ENCODE measurements at places on chromosomes 11 and 22.
A peak's percentile ranks its signal among the peaks of the same experiment; 100 is the strongest.

- DNase-seq: no peak
These were observed 777 bp downstream of the TBX10 start for GRCh38 chr11:67638535-67639437.

DNA sequence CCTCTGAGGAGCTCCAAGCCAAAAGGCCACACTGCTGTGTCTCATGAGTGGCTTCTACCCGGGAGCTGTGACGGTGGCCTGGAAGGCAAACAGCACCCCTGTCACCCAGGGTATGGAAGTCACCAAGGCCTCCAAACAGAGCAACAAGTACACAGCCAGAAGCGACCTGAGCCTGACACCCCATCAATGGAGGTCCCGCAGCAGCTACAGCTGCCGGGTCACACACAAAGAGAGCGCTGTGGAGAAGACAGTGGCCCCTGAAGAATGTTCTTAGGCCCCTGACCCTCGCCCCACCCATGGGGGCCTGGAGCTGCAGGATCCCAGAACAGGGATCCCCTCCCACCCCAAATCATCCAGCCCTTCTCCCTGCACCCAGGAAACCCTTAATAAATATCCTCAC, 4.9 kb downstream of the RFPL2 start:
- DNase-seq: no peak

DNA sequence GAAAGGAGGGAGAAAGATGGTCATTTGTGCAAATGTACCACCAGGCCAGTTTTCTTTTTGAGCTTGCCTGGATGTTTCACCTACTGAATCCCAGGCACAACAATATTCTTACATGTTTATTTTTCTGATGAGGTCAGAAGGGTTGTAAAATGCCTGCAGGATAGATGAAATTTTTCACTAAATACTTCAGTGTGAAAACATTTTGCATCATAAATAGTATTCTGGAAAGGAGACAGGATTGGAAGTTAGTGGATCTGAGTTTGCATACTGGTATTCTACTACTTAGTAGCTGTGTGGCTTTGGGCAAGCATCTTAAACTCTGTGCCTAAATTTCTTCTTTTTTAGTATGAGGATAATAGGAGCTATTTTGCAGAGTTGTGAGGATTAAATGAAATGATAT, 24.8 kb downstream of the RNF169 start:
- DNase-seq: peak; percentile 10

DNA sequence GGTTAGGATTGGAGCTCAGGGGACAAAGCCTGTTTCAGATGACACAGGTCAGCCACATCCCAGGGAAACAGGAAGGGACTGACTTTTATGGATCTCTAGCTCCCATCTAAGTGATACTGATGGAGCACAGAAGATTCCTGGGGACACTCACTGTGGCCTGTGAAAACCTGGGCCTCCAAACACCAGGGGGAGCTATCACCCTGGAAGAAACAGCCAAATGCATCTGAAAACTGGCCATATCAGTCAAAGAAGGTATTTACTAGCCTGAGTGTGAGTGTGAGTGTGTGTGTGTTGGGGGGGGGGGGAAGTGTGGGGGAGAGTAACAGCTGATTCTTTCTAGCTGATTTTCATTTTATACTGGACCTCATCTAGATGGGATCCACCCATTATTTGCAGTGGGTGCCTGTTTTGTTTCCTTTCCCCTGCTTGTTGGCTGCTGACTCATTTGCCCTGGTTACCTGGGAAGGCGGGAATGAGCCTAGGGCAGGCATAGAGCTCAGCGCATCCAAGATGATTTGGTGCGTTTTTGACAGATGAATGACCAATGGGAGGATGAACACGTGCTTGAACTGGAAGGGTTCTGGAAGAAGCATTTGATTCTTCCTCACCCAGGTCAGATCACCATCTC, 284.0 kb downstream of the KIRREL3 start:
- DNase-seq: peak; percentile 42

DNA sequence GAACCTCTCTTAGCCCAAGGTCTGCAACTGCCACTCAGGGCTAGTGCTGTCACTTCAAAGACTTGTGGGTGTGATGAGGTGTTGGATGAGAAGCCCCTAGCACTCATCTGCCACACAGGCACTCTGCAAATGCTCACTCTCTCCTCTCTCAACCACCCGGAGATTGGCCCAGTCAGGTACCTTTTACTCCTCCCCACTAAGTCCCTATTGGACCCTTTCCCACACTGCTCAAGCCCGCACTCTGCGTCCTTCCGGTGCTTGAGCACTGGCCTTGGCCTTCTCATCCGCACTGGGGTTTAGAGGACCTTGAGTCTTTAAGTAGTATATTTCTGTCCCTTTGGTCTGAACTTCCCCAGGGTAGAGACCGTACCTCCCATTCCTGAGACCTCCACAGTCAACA, 308.0 kb downstream of the NXPE2 start:
- no peak for DNase-seq

DNA sequence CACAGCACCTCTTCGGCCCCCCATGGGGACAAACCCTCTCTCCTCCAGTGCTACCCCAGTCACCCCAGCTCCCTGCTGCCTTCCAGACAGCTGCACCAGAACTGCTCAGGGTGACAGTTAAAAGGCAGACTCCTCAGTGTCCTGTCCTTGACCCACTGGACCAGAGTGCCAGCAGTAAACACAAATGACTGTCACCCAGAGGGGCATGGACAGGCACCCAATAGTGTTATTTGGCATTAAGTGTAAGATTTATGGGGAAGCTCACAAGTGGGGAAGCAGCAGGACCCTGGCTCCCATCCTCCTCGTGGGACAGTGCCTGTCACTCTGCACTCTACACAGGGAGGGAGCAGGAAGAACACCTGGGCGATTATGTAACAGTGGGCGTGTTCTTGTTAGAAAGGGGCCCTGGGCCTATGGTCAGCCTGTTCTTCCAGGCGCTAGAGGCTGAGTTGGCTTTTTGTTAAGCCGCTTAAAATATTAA, 5.0 kb downstream of the RPS19BP1 start:
- DNase-seq: no peak

DNA sequence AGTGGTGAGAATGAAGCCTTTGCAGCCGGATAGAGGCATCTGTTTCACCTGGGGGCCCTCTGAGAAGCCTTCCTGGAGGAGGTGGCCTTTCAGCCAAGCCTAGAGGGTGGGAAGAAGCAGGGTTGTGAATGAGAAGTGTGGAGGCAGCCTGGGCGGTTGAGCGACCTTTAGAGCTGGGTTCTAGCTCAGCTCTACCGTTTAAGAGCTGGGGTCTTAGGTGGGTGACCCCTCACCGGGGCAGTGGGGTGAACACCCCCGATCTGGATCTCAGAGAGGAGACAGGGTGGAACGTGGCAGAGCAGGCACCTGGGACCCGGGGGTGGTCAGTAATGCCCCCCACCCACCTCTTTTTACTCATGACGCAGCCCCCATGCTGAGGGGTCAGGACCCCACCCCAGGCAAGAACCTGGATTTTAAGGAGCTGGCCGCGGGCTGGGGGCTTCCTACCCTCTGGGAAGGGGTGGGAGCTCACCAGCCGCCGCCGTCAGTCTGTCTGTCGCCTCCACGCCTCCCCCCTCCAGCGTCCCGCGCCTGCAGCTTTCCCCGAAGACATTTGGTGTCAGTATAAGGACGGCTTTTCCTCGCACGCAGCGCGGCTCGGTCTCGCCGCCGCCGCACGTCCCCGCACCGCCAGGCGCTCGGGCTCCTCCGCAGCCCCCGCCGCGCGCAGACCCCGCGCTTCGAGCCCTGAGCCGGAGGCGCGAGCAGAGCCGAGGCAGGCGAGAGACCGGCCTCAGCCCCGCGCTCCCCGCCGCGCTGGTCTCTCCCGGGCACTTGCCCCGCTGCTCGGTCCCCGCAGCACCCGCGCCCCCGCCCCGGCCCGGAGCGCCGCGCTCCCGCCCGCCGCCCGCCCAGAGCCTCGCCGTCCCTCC, 13.3 kb upstream of the CACNA1I start:
- no peak for DNase-seq

DNA sequence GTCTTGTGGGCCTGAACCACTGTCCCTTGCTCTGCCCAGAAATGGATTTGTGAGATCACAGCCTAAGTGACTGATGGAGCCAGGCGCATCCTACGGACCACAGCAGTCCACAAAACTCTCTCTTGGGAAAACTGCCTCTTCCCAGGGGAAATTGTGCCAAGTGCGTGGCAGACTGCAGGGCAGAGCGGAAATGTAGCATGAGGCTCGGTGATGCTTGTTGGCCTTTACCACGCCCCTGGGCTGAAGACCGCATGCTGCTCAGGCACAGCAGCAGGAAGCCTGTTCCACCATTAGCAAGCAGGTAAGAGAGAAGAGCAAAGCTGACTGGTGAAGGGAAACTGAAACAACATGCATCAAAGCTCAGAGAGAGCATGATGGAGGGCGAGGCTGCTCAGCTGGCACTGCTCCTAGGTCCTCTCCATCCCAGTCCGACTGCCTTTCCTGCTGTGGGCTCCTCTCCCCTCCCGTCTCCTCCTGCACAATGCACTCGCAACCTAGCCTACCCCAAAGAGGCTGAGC, 26.5 kb upstream of the SCARF2 start:
- DNase-seq: no peak

DNA sequence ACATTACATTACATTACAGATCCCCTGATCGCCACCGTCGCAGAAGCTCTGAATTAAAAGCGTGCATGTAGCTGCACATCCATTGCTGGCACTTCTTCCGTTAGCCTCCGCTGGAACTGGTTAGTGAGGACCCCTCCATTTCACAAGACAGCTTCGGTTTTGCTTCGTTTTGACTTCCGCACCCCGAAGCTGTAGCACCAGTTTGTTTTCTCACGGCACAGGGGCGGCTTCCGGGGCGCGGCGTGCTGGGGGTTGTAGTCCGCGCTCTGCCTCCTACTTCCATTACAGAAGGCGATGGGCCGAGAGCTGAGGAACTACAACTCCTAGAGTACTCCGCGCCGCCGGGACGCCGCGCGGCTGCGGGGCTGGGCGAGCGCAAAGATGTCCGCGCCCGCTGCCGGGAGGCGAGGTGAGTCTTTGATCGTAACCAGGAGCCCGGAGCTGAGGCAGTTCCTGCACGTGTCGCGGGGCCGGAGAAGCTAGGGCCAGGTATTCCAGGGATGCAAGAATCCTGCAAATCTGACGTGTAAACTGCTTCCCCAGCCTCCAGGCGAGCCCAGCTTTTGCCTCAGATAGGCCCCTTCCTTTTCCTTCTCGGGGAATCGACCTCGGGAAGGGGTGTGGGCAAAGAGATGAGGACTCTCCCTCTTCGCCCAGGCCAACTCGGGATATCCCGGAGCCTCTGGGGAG, at the start of gene PEX26:
PEX26 (plus strand) TSS at position 352 of the 690 bp plus-strand sequence. CDS start 387 bp downstream, outside the sequence.
- DNase-seq: peak; percentile 96

DNA sequence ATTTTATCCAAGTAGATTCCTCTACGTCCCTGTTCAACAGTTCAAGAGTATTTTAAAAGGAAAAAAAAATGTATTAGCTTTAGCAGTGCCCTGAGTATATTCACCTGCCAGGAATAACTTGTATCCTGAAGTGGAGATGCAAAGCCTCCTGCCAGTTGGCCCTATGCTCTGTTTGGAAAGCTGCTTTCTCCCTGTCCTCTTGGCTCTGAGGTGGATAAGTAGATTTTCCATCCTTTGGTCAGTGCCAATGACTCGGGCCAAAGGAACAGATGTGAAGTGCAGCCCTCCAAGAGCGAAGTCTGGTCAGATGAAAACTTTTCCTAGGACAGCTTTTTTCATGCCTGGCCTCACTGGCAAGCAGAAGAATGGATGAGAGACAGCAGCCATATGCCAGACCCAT, 839.9 kb upstream of the TENM4 start:
- DNase-seq: no peak

DNA sequence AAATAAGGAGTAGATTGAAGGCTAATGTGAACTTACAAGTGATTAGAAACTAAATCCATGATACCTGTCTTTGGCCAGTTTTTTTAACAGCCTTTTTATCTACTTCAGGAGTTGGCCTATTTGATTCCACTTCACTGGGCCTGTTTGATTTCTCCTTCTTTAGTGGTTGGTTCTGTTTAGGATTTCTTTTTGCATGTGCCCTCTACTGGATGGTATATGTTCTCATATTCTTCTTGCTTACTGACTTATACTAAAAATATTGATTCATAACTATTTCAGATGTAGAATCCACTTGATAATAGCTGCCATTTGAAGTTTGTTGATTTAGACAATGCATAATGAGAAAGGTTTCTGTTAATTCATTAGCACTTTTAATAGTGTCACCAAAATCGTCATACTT, 53.9 kb downstream of the USP47 start:
- no peak for DNase-seq

GRCh38 chr11:14364322-14364721, 5.3 kb upstream of the RRAS2 start:
- peak; percentile 85 for DNase-seq

GRCh38 chr11:91686281-91686680, 538.3 kb upstream of the FAT3 start:
- DNase-seq: no peak

- no peak for DNase-seq
These were observed 508.8 kb downstream of the MN1 start for GRCh38 chr22:27292542-27293299.

GRCh38 chr22:32643246-32643645, 158.3 kb upstream of the TIMP3 start:
- no peak for DNase-seq

GRCh38 chr11:128848815-128849455, 18.2 kb downstream of the KCNJ1 start:
- peak; percentile 22 for DNase-seq

- no peak for DNase-seq
These were observed 34.3 kb upstream of the CSTF3 start for GRCh38 chr11:33195462-33196173.

GRCh38 chr11:27694992-27695391, 5.3 kb downstream of the BDNF start:
- DNase-seq: peak; percentile 62

DNA sequence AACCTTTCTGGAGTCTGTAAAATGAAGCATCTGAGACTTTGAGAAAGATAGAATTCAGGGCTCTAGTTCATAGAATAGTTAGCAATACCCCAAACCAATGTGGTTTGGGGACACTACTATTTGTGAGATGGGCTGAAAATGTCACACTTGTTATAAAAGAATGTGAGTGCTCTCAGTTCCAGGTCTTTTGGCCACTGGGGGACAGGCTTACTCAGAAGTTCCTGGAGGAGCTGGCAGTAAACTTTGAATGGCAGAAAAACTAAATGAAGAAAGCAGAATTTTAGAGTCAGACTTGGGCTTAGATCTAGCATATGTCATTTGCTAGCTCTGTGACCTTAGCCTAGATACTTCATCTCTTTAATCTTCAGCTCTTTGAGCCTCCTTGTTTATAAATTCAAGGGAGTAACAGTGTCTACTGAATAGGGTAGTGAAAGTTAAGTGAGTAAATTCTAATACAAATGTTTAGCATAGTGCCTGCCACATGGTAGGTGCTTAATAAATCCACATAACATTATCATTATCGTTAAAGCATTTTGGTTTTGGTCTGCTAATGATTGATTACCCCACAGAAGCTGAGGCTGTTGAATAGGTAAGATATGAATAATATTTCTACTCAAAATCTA, 3.7 kb downstream of the LYVE1 start:
- DNase-seq: no peak

DNA sequence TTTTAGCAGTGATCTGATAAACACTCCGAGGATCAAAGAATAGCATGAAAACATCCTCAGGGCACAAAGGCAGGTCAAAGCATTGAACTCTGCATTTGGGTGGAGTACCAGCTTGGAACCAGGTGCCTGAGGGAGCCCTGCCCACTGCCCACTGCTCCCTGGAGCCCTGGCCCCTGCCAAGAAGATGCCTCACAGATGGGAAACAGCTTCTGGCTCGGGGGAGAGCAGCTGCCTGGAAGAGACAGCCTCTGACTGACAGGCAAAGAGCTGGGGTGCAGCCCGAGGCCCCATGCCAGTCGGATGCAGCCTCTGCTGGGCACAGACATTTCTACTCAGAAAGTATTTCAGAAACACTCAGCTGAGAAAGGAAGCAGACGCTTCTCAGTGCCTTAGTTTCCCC, 13.2 kb downstream of the LMO1 start:
- DNase-seq: no peak

- DNase-seq: peak; percentile 67
These were observed 1.1 kb upstream of the ADM start for GRCh38 chr11:10303558-10304363.

Measured in astrocyte of the spinal cord (primary cell).